Kasumi-1 (cell line): ENCODE measurements at places on chromosomes 2 and 18.

GRCh38 chr18:22169889-22170420, 566 bp downstream of the GATA6 start:
- peak; percentile 57 for DNase-seq

DNA sequence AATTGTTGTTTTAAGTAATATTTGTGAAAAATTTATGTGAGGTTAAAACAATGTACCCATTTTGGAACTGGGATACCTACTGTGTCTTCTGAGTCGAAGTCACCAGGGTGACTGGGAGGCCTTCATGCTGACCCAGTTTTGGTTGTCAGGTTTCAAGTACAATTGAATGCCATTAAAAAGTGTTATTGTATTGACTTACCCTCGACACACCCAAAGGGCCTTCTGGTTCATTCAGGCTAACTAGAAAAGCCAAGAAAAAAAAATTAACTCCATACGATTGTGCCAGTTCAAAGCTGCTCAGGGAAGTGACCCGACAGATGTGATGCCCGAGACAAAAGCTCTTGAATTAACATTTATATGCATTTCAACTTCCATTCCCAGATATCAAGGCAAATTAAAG, 190.0 kb downstream of the ST6GAL2 start:
- DNase-seq: no peak

GRCh38 chr2:218748741-218749441, 33.1 kb upstream of the CYP27A1 start:
- no peak for DNase-seq

GRCh38 chr2:186486651-186487647, 889 bp downstream of the ZC3H15 start:
- DNase-seq: peak; percentile 67

GRCh38 chr2:112881217-112881985, 29.6 kb upstream of the IL37 start:
- peak; percentile 78 for DNase-seq

DNA sequence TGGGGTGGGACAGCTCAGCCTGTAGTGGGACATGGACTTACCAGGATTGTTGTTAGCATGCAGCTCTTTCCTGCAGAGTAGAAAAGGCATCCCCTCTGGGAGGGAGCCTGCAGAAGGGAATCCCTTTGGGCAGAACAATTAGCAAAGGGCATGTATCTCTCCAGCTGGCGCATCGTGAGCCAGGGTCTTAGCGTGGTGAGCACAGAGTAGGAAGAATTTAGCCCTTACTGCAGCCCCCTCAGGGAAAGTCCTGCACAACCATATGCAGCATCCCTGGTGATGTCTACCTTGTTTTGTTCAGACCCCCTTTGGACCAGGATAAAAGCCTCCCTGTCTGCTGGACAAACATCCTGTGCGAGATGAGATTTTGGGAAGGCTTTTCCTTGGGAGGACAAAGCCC, 292.1 kb downstream of the SLC4A3 start:
- no peak for DNase-seq
